ENCODE measurements at places on chromosomes 5 and 9. TPM values are rescaled to one million over a fixed set of nuclear protein-coding genes. Genes with fewer than 3 reads are reported as not detected.
A peak's percentile ranks its signal among the peaks of the same experiment; 100 is the strongest.

DNA sequence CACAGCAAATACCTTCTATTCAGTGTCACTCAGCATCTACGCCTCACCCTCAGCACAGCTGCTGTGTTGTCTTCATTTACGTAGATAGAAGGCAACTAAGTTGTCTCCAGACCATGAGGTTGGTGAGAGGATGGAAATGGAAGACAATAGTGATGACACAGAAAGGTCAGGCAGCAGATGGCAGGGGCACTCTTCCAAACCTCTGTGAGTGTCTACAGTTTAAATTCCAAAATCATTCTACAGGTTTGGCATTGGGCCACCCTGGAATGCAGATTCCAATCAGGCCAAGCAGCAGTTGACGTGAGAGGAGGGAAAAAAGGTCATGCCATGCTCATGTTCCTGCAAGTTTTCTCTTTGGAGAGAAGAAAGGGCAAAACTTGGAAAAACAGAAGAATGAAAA is 68.7 kb upstream of the ADAMTSL1 start:
- DNase-seq = peak; percentile 19

DNA sequence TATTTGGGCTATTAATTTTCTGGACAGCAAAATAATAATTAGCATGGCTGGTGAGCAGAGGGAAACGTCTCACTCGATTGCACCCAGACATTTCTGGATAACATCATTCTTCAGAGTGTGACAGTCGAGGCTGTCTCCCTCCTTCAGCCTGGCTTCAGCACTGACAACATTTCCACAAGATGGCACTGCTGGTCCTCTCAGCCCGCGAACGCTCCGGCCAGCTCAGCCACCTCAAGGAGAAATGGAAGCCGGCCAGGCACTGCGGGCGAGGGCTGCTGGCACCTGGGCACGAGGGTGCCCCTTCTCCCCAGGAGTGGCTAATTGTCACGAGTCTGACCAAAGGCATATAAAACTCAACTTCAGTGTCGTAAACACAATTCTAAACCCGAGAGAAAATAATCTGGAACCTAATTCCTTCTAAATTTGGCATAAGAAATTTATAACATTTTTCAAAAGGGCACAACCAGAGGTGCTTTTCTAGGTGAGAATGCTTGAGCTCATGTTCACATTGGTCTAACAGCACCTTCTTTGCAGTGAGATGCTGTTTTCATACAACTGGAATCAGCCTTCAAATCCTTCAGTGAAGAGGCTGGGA is 65.9 kb downstream of the DAP start:
- peak; percentile 78 for DNase-seq

TMC1 gene
- total RNA-seq = 0.62 TPM

GRCh38 chr9:93256878-93257807 is 73.2 kb downstream of the WNK2 start:
- no peak for DNase-seq

C5orf52 gene
- not detected for total RNA-seq

DNA sequence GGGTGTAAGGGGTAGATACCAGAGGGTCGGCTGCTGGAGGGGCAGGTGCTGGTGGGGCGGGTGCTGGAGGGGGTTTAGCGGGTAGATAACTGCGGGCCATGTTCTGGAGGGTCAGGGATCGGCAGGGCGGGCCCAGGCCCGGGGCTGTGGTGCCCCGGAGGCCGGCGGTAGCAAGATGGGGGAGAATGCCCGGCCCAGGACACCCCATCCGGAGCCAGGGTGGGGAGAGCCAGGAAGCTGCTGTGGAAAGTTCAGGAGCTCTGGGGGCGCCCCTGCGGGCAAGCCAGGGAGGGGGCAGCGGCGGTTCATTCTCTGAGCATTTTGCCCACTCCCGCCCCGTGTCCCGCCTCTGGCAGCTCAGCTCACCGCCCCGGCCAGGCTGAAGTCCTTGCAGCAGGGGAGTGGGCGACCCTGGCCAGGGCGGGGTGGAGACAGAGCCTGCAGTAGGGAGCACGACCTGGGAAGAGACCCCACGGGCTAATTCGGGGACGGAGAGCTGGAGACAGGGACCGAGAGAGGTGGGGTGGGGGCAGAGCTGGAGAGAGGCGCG is 538 bp downstream of the PRRT1B start:
- no peak for DNase-seq

DNA sequence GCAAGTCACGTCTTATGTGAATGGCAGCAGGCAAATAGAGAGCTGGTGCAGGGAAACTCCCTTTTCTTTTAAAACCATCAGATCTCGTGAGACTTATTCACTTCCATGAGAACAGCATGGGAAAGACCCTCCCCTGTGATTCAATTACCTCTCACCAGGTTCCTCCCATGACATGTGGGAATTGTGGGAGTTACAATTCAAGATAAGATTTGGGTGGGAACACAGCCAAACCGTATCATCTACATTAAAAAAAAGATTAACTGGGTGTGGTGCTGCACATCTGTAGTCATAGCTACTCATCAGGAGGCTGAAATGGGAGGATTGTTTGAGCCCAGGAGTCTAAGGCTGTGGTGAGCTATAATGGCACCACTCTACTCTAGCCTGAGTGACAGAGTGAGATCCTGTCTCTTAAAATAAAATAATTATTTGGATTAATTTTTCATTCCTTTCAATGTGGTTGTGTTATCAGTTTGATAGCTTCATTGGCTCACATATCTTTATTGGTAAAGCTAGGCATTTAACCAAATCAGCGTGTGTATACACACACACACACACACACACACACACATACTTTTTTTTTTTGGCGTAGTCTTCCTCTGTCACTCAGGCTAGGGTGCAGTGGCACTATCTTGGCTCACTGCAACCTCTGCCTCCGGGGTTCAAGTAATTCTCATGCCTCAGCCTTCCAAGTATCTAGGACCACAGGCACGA is 21.8 kb downstream of the DENND4C start:
- DNase-seq = no peak

- DNase-seq = no peak
Measured at GRCh38 chr5:126357585-126358342, 65.4 kb upstream of the GRAMD2B start.

DNA sequence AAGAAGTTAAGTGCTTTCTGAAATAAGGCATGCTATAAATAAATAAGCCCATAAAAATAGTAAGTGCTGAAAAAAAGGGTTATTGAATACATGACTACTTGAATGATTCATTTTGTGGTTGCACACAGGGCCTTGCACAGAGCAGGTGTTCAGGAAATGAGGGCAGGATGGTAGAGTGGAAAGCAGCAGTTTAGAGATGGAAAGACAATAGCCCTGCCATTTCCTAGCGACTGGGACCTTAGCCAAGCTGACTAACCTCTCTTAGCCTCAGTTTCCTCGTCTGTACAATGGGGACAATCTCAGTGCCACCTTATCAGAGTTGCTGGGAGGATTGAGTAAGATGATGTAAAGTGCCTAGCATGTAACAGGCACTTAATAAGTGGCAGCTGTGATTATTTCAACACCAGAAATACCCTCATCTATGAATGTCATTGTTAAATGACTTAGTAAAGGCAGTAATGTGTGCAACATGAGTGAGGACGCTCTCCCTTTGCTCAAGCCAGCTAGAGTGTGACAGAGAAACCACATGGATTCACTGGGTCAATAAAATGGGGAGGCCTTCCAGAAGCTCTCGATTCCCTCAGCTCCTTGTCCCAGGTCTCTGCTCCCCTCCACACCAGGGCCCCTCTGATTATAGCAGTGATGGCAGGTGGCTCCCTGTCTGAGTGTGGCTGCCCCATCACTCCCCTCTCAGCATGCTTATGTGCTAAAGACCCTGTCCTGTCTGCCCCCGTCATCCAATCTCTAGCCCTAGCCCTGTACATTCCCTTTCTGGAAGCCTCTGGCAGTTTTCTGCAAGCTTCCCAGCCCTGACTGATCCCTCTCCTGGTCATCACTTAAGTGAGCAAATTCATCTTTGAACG is 16.0 kb upstream of the PHF19 start:
- no peak for DNase-seq

GRCh38 chr5:141382469-141383294 is at the start of gene PCDHGA7:
PCDHGA7 (plus strand) TSS chr5:141382742; CDS start chr5:141382900, 158 bp downstream.
- peak; percentile 2 for DNase-seq

DNA sequence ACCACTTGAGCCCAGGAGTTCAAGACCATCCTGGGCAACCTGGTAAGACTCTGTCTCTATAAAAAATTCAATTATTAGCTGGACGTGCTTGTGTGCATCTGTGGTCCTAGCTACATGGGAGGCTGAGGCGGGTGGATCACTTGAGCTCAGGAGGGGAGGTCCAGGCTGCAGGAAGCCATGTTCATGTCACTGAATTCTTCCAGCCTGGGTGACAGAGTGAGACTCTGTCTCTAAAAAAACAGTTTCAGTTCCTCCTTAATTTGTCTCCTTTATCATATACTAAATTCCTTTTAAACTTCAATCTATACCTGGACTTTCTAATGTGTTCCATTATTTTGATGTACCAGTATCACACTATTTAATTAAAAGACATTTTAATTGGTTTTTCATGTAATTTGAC is 422.2 kb upstream of the TLE4 start:
- no peak for DNase-seq

DNA sequence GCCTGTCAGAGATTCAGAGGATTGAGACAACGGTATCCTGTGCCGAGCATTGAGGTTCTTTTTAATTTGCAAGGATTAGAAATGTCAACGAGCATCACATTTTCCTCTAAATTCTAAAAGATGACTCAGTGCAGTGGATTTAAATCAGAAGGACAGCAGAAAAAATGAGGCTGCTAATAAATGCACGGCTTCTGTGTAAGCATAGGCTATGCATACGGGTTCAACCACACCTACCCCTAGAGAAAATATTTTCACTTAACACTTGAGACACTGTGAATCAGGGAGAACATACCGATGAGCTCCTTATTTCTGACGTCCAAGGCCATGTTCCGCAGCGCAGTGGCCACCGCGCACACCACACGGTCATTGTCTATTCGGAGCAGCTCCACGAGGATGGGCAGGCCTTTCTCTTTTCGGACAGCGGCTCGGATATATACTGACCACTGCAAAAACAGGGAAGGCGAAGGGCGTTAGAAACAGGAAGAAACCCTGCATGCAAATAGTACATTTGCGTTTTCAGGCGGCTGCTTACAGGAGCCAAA is 321.4 kb upstream of the DAP start:
- no peak for DNase-seq

All from tongue (tissue), 3 donors.